ENCODE measurements at places on chromosomes 12 and 14.

- no peak for DNase-seq
Observed at GRCh38 chr12:109994401-109995175, 1.6 kb downstream of the GIT2 start.

GRCh38 chr12:57069523-57069922 is 9.1 kb downstream of the NEMP1 start:
- peak; percentile 66 for DNase-seq

DNA sequence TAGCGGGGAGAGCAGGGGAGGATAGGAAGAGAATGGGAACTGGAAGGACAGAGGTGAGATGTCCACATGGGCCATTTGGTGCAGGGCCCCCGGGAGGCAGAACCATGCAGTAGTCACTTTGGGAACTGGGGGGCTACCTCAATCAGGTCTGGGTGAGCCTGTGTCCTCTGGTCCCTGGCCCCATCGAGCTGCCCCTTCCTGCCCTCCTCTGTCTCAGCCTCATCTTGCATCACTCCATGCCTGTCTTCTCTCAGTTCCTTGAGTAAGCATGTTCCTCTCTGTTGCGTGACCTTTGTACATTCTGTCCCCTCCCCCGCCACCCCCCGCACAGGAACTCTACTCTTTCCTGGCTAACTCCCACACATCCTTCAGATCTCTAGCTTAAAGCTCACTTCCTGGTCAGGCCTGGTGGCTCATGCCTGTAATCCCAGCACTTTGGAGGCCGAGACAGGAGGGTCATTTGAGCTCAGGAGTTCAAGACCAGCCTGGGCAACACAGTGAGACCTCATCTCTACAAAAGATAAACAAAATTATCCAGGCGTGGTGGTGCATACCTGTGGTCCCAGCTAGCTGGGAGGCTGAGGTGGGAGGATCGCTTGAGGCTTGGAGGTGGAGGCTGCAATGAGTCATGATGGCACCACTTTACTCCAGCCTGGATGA is 23.2 kb downstream of the FOS start:
- DNase-seq: peak; percentile 59

DNA sequence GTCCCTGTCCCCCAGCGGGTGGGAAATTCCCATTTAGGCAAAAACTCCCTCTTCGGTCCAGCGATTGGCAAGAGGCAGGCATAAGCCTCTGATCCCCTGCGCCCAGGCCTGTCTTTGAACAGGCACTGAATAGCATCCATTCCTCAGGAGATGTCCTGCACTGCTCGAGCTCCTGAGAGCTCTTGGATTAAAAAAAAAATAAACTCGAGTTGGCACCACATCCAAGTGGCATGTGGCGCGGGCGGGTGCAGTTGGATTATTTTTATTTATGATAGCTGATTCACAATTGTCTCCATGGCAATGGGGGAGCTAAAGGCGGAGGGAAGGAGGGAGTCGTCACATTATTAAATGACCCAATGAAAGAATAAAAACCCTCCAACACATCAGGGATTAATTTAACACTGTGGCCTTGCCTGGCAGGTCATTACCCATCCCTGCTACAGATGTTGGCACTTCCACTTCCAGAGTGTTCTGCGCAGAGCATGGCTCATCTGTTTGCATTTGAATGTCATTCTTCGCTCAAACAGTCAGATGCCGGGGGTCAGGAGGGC is 207.2 kb downstream of the AACS start:
- no peak for DNase-seq

DNA sequence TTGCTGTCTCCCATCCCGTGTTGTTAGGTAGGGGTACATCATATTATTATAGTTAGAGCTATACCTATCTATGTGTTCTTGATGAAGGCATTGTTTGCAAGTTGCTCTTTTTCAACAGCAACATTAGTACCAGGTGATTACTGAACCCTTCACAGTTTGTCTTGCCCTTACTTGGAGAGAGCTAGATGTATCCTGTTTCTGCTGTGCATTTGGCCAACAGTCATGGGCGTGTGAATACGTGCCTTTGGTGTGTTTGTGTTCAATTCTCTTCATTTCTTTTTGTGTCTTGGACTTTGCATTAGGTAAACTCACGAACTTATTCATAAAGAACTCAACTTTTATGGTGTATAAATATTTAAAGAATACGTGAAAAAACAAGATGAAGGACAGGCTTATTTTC is 14.3 kb downstream of the ARF6 start:
- no peak for DNase-seq

GRCh38 chr14:32044454-32044853 is 32.6 kb upstream of the ARHGAP5 start:
- no peak for DNase-seq

- no peak for DNase-seq
Observed at GRCh38 chr12:25546318-25546717, 6.8 kb downstream of the LMNTD1 start.

Data from transverse colon (tissue), 4 donors.